Effector memory CD4-positive, alpha-beta T cell (primary cell): ENCODE measurements at places on chromosomes 1 and 21.

DNA sequence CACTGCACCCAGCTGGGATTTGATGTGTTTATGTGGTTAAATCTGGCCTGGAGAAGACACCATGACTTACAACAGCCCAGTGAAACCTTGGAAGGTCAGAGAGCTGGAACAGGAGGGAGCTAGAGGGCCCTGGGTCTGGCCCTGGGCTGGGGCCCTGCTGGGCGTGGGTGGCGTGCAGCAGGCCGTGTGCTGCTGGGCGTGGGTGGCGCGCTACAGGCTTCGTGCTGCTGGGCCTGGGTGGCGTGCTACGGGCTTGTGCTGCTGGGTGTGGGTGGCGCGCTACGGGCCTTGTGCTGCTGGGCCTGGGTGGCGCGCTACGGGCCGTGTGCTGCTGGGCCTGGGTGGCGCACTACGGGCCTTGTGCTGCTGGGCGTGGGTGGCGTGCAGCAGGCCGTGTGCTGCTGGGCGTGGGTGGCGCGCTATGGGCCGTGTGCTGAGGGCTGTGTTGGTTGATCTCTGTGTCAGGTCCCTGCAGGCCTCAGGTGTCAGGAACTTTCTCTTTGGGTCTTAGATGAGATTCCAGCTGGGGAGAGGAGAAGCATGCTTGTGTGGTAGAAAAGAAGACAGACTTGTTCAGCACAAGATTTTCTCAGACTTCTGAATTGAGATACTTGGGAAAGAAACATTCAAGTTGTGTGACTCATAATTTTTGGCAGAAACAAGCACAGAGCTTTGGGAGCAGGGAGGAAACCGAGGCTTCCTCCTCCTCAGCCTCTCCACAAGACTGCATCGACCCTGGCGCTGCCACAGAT is 66.0 kb downstream of the COL18A1 start:
- no peak for DNase-seq

- DNase-seq = no peak
These were observed 135.6 kb downstream of the ST6GALNAC3 start for GRCh38 chr1:76210160-76210559.

DNA sequence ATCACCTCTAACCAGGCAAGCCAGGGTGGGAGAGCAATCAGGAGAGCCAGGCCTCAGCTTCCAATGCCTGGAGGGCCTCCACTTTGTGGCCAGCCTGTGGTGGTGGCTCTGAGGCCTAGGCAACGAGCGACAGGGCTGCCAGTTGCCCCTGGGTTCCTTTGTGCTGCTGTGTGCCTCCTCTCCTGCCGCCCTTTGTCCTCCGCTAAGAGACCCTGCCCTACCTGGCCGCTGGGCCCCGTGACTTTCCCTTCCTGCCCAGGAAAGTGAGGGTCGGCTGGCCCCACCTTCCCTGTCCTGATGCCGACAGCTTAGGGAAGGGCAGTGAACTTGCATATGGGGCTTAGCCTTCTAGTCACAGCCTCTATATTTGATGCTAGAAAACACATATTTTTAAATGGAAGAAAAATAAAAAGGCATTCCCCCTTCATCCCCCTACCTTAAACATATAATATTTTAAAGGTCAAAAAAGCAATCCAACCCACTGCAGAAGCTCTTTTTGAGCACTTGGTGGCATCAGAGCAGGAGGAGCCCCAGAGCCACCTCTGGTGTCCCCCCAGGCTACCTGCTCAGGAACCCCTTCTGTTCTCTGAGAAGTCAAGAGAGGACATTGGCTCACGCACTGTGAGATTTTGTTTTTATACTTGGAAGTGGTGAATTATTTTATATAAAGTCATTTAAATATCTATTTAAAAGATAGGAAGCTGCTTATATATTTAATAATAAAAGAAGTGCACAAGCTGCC is 19.8 kb downstream of the CSF1 start:
- no peak for DNase-seq

GRCh38 chr1:169271098-169271497 is 96.5 kb downstream of the NME7 start:
- DNase-seq = no peak
